ENCODE measurements at places on chromosomes 16 and 17. TPM values are rescaled to one million over a fixed set of nuclear protein-coding genes. Genes with fewer than 3 reads are reported as not detected.

The KRTAP4-9 gene
- not detected for total RNA-seq

The OR2C1 gene
- total RNA-seq = not detected

The SLFN5 gene
- total RNA-seq = 2.3 TPM

The KRTAP9-2 gene
- not detected for total RNA-seq

The MT3 gene
- total RNA-seq = not detected

The DLX4 gene
- total RNA-seq = 1.9 TPM

The ABCC12 gene
- 0.20 TPM for total RNA-seq

The STX1B gene
- 2.9 TPM for total RNA-seq

The NPIPB2 gene
- 2.4 TPM for total RNA-seq

The RNF43 gene
- 0.38 TPM for total RNA-seq

The FNDC8 gene
- 0.11 TPM for total RNA-seq

The PRAC2 gene
- total RNA-seq = not detected

The QPRT gene
- 0.90 TPM for total RNA-seq

The TCAP gene
- total RNA-seq = 1.1 TPM

The PTRH2 gene
- total RNA-seq = 102 TPM

The CLEC18C gene
- total RNA-seq = 0.08 TPM

The GRB7 gene
- total RNA-seq = 5.0 TPM
